Foreskin fibroblast (primary cell): ENCODE measurements at places on chromosomes 3 and 15.

- no peak for DNase-seq
Observed at GRCh38 chr3:127005864-127006500, 23.1 kb downstream of the PLXNA1 start.

GRCh38 chr15:101530224-101530958 is 40.9 kb upstream of the PCSK6 start:
- no peak for DNase-seq

GRCh38 chr3:183629546-183630301 is 5.7 kb upstream of the KLHL24 start:
- DNase-seq, result no peak

GRCh38 chr3:187319699-187320302 is 28.3 kb upstream of the MASP1 start:
- peak; percentile 78 for DNase-seq

DNA sequence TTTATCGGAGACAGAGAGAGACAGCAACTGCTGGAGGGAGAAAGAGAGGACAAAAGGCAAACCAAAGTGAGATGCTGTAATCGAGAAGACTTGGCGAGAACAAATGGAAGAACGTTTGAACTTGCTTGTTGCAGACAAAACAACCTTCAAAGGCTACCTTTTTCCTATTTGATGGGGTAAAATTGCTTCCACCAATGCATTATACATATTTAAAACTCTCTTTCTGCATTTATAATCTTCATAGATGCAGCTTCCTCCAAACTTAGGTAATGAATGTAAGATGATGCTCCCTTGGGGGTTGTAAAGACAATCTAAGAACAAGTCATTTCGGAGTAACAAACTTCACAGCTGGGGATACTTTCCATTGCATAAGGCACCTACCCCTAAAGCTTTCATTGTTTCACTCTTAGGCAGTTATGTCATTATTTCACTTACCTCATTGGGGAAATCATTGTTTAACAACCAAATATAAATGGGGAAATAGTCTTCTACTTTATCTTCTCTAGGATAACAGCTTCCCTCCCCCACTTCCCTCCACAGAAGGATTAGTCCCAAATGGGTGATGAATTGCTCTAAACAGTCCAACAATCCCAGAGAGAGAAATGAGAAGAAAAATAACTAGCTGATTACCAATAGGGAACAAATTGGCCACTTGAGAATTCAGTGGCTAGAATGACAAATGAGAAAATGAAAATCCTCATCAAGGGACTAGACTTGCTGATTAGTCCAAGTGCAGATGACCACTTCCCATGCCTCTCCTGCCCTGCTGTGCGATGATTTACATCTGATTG is 269.8 kb upstream of the ADAMTS9 start:
- peak; percentile 39 for DNase-seq

- no peak for DNase-seq
Observed at GRCh38 chr3:18135060-18135814, 289.9 kb downstream of the SATB1 start.

DNA sequence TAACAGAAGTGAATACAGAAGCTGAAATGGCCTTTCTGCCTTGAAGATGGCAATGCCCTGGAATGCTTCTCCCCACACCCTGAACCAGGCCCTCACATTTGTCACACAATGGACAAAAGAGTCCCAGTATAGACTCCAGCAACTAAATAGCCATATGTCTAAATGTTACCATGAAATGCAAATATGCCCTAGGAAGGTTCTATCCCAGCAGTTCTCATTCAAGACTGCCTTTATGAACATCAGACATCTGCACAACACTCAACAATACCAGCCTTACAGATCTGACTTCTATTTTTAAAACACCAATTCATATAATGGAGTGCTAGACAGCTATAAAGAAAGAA is 7.9 kb downstream of the ITGB5 start:
- DNase-seq, result no peak

DNA sequence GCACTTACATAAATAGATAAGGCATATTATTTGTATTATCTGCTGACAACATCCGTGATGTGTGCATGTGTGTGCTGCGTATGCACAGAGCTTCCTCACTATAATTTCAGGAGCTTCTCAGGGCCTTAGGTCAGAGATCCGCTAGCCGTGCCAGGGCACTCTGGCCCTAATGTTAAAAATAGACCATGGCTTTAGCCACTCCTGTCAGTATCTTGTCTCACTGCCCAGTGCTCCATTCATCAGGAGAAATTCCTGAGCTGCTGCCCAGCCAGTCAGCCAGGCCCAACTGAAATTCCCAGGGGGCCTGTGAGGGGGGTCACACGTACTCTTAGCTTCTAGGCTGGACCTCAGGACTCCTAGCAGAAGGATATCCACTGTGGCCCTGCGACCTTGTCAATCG is 70.0 kb upstream of the ABHD2 start:
- no peak for DNase-seq

DNA sequence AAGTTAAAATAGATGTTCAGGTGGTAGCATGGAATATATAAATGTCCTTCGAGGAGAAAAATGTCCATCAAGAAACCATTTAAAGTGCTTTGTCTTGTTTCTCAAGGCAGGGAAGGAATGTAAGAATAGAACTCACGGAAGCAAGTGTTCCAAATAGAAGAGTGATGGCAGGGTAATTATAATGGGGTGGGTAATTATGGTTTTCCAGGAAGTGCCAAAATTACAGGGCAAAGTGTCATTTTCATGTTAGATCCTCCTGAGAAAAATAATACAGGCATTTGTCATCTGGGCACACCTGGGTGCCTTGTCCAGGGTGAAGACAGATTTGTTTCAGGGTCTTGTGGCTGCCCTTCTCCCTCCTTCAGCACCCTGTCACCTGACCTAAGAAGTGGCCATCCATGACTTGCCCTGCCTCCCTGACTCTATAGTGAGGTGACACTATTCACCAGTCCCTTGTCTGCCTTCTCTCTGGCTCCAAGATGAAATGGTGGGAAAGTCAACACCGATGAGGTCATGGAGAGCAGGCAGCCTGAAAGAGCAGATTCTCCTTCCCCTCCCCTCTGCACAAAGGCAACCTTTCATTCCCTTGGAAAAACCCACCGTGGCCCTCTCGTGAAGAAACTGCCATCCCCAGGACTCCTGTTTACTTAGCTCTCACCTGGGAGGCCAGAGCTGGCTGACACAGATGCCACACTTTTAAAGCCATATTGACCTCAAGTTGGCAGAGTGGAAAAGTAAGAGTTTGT is 45.1 kb upstream of the AMOTL2 start:
- DNase-seq, result no peak

DNA sequence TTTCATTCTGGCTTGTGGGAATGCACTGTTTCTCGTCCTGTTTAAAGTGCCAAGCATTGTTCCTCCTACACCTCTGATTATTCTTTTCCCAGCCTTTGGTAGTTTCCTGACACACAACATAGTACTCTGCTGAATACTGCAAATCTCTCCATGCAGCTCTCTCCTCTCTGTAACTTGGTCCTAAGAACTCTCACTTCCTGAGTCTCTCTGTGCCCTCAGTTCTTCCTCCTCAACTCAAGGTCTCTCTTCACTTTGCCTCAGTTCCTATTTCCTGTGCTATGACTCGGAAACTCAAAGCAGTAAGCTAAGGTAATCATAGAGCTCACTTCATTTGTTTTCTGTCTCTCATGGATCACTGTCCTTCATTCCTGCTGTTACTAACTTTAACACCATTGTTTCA is 113.4 kb downstream of the ZNF280D start:
- no peak for DNase-seq

DNA sequence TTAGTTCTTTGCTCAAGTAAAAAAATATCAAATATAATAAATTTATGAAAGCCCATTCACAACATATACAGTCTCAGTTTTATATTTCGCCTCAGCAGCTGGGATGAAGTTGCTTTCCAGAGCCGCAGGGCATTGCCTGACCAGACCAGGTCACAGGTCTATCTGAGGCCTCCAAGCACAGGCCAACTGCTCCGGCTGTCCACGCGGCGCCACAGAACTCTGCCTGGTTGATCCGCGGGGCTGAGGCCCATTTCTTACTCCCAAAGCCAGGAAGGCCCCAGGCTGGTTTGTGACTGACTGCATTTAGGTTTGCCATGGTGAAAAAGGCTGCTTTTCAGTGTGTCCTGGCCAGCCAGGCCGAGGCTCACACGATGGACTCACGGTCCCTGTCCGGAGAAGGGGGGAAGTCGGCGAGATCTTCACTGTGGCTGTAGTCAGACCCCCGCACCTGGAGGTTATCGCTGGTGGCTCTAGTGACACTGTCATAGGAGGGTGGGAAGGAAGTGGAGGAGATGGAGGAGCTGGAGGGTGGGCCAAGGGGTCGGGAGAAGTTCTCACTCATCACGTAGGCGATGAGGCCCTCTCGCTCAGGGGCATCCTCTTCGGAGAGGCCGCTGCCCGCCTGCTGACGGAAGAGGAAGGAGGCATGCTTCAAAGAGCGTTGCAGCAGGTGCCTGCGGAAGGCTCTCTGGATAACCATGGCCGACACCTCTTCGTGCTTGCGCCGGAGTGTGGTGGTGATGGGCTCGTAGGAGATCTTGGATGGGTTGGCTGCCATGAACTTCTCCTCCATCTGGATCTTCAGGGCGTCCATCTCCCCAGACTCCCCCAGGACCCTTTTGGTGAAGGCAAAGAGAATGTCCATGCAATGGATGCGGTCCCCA is 54.1 kb downstream of the EXOG start:
- no peak for DNase-seq

- DNase-seq, result no peak
Observed at GRCh38 chr3:173708191-173708590, 310.6 kb downstream of the NLGN1 start.

- DNase-seq, result peak; percentile 90
Observed at GRCh38 chr3:52428151-52429005, 16.5 kb downstream of the SEMA3G start.

DNA sequence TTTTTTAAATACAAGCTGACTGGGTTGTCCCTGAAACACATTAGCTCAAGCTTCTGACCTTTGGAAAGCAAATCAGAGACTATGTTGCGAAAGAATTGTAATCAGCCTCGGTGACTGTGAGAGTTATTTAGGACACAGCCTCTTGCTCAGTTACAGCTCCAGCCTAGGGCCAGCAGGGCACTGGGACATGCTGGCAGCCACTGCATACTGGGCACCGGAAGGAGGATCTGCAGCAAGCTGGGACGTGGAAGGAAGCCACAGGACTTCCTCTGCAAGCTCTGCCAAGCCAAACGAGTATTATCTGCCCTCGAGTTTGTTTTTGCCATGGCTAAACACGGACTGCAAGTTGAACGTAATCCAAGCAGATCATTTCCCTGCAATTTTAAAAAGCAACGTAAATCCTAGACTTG is 24.4 kb upstream of the COPG1 start:
- peak; percentile 89 for DNase-seq

- peak; percentile 40 for DNase-seq
Observed at GRCh38 chr3:123792473-123793201, 91.5 kb downstream of the MYLK start.

DNA sequence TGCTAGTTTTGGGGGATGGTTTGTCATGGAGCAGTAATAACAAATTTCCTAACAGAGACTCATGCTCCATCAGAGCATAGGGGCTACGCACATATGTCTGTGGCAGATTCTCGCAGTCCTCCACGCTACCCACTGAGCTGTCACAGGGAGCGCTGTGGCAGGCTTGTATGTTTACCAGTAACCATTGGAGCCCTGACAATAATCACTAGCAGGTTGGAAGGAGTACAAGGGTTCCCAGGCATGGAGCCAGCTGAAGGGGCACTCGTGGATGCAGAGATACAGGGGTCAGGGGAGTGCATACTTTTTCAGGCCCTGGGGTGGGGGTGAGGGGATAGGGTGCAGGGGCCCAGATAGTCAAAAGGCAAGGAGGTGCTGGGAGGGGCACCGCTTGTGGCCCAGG is 7.9 kb upstream of the GP9 start:
- no peak for DNase-seq

DNA sequence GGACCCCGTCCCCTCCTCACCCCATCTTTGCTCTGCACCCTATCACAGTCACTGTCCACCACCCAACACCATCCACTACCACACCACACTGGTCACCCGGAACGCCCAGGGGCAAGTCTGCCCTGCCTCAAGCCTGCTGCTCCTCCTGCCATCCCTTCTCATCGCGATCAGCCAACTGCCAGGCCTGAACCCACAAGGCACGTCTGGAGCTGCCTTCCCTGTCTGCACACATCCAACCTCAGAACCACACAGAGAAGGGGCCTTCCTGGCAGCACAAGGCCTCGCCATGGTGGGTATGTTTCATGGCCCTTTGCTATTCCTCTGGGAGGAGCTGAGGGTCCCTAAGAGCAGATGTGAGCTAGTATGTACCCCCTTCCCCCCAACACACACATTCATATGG is 3.4 kb upstream of the DUSP7 start:
- no peak for DNase-seq

DNA sequence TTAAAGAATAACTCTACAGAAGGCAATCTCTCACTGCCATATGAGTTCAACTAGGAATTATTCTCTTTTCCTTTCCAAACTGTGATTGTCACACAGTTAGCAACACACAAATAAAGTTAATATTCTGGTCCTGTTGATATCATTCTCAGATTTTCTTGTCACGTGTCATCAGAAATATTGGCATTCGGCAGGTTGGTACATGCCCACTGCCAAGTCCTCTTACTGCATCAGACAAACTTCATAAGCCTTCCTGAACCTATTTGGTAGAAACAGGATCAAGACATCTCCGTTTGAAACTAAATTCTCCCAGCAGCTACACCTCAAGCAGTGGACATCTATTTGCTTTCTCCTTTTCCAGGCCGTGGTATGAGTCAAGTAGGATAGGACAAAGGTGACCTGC is 177.9 kb upstream of the SOX2 start:
- no peak for DNase-seq

GRCh38 chr3:100045696-100046095 is 68.6 kb downstream of the FILIP1L start:
- DNase-seq, result peak; percentile 98

DNA sequence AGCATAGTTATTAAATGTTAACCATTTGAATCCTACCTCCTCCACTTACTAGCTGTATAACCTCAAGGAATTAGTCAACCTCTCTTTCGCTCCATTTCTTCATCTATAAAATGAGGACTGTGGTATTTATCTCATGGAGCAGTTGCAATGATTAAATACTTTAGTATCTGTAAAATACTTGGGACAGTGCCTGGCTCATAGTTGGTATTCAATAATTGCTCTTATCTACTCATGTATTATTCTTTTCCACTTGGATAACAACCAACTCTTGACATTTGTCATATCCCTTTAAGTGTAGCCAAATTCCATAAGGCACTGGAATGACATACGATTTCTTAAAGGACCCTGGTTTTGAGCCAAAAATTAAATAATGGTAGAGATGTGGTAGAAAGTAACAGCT is 72.0 kb downstream of the FSIP1 start:
- DNase-seq, result no peak

GRCh38 chr15:29102911-29103823 is 166.5 kb downstream of the NSMCE3 start:
- peak; percentile 69 for DNase-seq

- peak; percentile 39 for DNase-seq
Observed at GRCh38 chr3:153783106-153783505, 338.1 kb upstream of the ARHGEF26 start.

GRCh38 chr3:196246612-196247308 is 30.4 kb downstream of the SLC51A start:
- DNase-seq, result peak; percentile 18
